Stimulated activated CD8-positive, alpha-beta memory T cell treated with anti-CD3 and anti-CD28 coated beads, Interleukin-4, amount 100 ng/mL, for 4 hours (primary cell): ENCODE measurements at places on chromosomes 3 and 15.

- DNase-seq = no peak
Measured at GRCh38 chr15:71288348-71288955, 173.2 kb downstream of the THSD4 start.

GRCh38 chr3:124802702-124803101 lies 72.5 kb downstream of the UMPS start:
- no peak for DNase-seq

- DNase-seq = no peak
Measured at GRCh38 chr3:152785051-152785450, 49.9 kb upstream of the P2RY1 start.

DNA sequence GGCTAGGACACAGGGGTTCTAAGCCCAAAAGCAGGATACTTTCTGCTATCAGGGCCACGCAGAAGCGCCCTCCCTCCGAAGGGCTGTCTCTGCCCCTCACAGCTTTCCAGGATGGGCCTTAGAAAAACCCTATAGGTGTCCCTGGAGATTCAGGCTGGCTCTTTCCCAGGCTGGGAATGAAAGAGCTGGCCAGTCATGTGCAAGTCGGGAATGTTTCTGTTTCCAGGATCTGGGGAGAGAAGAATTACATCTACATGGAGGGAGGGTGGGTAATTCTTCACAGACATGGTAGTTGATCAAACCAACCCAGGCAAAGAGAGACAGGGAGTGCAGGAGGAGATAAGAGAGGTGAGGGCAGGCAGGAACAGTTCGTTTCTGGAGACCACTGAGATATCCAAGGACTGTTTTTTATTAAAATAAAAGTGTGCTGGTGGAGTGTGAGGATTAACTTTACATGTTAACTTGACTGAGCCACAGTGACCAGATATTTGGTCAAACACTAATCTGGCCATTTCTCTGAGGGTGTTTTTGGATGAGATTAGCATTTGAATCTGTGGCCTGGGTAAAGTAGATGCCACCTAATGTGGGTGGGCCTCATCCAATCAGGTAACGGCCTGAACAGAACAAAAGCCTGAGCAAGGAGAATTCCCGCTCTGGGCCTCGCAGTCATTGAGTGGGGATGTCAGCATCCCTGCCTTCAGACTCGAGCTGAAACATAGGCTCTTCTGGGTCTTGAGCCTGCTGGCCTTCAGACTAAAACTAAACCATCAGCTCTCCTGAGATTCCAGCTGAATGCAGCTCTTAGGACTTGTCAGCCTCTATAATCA lies 15.3 kb downstream of the NUP210 start:
- DNase-seq = no peak

- no peak for DNase-seq
Measured at GRCh38 chr3:122962149-122962548, 65.4 kb downstream of the SEMA5B start.

GRCh38 chr15:41932101-41932500 lies 38.2 kb upstream of the SPTBN5 start:
- DNase-seq = no peak

- no peak for DNase-seq
Measured at GRCh38 chr15:31367021-31367729, 40.5 kb downstream of the KLF13 start.

DNA sequence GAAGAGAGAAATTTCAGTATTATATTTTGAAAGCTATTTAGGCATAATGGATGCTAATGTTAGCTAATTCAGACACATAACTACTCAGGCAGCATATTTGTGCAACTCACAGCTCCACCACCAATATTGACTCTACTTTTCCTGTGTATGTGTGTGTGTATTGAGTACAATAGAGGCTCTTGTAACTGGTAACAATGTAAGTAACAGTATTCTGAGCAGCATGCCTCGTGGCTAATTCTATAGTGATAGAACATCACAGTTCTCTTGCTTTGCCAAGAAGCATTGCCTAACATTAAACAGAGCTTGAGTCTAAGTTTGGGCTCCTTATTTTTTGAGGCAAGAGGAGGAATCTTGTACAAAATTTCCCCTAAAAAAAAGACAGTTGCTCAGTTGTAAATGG lies 98.6 kb upstream of the ARHGEF26 start:
- DNase-seq = no peak

DNA sequence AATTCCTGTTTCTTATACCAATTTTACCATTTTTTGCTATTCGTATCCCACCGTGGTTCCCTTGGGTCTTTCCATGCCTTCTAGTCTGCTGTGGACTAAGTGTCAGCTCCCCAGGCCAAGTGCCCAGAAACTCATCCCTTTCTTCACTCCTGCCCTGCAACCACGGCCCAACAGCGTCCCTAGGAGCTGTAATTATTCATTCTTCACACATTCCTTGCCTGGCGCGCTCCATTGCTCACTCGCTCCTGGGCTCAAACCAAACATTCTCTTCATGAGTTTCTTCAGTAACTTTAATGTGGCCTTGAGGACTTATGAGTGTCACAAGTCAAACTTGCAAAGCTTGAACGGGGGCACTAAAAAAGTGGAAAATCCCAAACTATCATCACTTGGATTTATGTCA lies 15.7 kb downstream of the GABRB3 start:
- no peak for DNase-seq

- no peak for DNase-seq
Measured at GRCh38 chr3:32246079-32246675, 7.7 kb downstream of the CMTM8 start.

DNA sequence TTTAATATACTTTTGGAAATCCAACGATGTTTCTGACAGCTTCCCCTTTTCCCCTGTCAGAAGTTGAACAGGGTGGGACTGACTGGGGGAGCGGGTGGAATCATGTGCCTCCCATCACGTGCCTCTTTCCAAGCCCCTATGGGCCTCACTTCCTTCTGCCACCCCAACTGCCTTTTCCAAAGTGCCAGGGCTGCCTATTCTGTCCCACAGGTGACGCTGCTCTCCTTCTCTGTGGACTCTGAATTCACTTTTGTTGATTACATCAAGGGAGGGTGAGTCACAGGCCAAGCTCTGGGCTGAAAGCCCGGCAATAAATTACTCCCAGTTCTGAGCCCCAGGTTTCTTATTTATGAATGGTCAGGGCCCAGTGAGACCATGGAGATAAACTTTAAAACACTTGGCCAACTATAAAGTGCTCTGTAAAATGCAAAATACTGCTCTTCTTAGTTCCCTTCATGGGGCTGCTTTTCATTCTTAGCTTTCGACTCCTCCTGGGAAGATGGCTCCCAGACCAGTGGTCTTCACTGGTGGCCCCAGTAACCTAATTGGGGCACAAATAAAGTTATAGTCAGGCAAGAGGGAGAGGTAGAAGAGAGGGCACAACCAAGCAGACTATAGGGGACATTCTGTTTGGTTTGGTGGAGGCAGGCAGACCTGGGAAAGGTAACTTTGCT lies 12.3 kb downstream of the CPNE9 start:
- DNase-seq = no peak

GRCh38 chr15:100105101-100105500 lies 236.7 kb downstream of the ADAMTS17 start:
- no peak for DNase-seq

- no peak for DNase-seq
Measured at GRCh38 chr3:88480822-88481221, 331.1 kb downstream of the C3orf38 start.

DNA sequence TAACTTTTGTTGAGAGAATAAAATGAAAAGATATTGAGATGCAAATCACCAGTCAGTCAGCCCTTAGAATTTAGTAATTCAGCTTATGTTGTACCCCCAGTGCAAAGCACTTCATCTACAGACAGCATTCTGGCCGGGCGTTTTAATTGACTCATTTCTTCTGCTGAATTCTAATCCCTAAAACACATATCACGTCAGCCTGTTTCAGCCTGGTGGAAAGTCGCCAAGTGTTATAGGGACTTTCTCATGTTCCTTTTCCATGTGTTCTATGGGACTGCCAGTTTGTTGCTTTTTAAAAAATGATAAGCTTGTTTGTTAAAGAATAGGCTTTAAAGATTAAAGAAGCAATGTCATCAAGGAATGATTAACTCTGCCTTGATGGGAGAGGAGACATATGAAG lies 169.7 kb upstream of the BFSP2 start:
- no peak for DNase-seq

DNA sequence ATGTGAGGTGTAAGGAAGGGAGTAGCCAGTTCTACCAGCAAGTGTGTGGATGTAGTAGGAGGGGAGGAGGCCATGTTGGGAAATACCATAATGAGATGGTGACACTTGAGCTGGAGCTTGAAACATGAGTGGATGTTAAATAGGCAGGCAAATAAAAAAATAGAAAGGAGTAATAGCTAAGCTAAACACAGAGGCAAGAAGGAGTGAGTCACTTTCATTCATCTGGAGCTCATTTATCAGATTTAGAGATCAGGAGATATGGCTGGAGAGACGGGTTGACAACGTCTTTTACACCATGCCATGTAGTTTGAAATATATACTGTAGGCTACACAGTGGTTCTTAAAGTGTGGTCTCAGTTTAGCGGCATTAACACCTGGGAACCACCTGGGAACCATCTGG lies 390.5 kb downstream of the DIPK2A start:
- DNase-seq = no peak

DNA sequence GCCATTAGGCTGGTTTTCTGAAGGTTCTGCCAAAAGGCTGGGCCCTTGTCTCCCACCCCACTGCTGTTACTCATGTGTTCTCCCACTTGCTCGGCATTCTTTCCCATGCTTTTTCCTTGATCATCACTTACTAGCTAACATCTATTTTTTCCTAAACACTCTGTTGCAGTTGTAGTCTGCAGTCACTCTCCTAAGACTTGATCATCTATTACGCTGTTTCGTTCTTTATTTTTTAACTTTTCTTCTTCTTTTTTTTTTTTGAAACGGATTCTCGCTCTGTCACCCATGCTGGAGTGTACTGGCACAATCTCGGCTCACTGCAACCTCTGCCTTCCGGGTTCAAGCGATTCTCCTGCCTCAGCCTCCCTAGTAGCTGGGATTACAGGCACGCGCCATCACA lies 176.3 kb downstream of the IGF1R start:
- no peak for DNase-seq

DNA sequence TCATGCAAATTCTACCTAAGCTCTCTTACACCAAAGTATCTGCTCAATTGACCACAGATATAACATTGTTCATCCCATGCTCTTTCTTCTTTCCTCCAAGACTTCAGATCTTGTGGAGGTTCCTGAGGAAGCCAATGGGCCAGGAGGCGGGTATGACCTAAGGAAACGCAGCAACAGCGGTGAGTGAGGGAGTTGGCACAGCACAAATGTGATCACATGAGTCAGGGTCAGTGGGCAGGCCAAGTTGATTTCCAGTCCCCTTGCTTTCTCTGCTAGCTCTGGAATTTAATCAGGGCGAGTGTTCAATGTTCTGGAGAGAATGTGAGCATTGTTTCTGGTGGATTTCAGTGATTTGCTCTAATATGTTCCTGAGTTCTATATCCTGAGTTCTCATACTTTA lies 112.7 kb downstream of the STAC start:
- DNase-seq = no peak

DNA sequence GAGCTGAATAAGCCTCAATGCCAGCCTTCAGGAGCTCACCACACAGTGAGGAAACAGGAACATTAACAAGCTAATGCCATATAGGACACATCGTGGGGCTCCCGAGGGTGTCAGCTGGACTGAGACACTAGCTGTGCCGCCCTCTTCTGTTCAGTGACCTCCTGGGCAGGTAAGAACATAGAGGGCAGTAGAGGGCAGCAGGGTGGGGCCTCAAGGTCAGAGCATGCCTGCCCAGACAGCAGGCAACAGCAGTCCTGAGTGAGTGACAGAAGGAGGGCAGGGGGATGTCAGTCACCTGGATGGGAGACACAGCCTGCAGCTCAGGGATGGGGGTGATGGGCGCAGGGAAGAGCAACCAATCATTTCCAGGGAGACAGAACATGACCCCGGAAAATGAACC lies 15.5 kb downstream of the NTRK3 start:
- no peak for DNase-seq

GRCh38 chr15:90400005-90400758 lies 12.1 kb downstream of the IQGAP1 start:
- DNase-seq = no peak

GRCh38 chr3:40044487-40044886 lies 235.1 kb downstream of the MYRIP start:
- no peak for DNase-seq

DNA sequence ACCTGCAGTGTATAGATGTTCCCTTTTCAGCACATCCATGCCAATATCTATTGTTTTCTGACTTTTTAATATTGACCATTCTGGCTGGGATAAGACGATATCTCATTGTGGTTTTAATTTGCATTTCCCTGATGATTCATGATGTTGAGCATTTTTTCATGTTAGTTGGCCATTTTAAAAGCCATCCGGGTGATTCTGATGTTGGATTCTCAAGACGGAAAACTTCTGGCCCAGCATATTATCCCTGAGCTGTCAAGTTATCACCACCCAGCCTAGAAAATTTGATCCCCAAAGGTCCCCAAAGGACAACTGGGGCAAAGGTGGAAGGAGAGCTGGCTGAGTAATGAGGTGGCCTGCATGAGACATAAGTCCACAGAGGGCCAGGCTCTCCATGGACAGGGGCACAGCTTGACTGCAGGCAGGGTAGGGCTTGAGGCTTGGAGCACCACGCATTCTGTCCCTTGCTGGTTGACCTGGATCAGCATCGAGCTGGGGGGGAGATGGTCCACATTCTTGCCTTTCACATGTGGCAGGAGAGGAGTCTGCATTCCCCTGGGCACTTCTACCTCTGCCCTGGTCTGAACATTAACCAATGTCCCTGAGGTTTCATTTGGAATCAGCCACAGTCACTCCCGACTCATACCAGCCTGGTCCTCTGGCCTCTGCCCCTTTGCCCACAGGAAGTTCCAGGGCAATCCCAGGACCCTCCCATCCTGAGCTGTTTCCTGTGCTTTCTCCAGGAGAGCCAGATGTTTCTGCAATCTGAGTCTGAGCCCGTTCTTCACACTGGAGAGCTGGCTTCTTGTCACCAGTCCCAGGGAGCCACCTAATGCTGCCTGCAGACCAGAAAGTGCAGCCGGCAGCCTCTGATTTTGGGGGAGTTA lies 69.2 kb downstream of the ISG20 start:
- no peak for DNase-seq

- DNase-seq = no peak
Measured at GRCh38 chr3:137061186-137061585, 103.4 kb downstream of the IL20RB start.

DNA sequence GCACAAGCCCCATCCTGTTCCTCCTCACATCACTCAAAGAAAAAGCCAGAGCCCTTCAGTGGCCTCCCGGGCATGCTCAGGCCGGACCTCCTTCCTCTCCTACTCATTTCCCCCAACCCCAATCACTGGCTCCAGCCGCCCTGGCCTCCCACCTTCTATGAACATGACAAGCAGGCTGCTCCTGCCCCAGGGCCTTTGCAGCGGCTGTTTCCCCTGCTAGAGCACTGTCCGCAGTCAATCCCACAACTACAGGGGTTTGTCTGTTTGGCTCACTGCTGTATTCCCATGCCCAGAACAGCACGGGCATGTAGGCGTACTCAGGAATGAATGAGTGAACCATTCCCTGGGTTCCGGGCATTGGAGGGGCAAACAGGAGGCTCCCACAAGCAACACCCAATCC lies 139.8 kb upstream of the PRR20G start:
- no peak for DNase-seq
